ENCODE measurements at places on chromosomes 11 and 22. TPM values are rescaled to one million over a fixed set of nuclear protein-coding genes. Genes with fewer than 3 reads are reported as not detected.

TTC28 gene
- 14.9 TPM for total RNA-seq

GAS2 gene
- 0.87 TPM for total RNA-seq

SLC22A8 gene
- total RNA-seq = not detected

SCGB1D2 gene
- not detected for total RNA-seq

SCO2 gene
- 1.3 TPM for total RNA-seq

HSPB2 gene
- total RNA-seq = not detected

PAAF1 gene
- total RNA-seq = 2.2 TPM

MCHR1 gene
- not detected for total RNA-seq

ROM1 gene
- 2.4 TPM for total RNA-seq

CALCA gene
- total RNA-seq = not detected

RIBC2 gene
- 0.22 TPM for total RNA-seq

MS4A4E gene
- not detected for total RNA-seq

CDC45 gene
- 12.2 TPM for total RNA-seq

MMP12 gene
- not detected for total RNA-seq

OR51B2 gene
- not detected for total RNA-seq

TRIM51 gene
- not detected for total RNA-seq

SLC22A25 gene
- not detected for total RNA-seq

OR51M1 gene
- not detected for total RNA-seq

SLC7A4 gene
- total RNA-seq = not detected

OR52I1 gene
- total RNA-seq = not detected

F2 gene
- not detected for total RNA-seq

CD3G gene
- not detected for total RNA-seq

APOL5 gene
- not detected for total RNA-seq

APOBEC3F gene
- total RNA-seq = 4.4 TPM

DDIAS gene
- 1.8 TPM for total RNA-seq

MMP10 gene
- 45.8 TPM for total RNA-seq

OR5B21 gene
- not detected for total RNA-seq

CASTOR1 gene
- total RNA-seq = 6.5 TPM

SYT9 gene
- total RNA-seq = 0.20 TPM

ZC3H7B gene
- total RNA-seq = 53.6 TPM

MACROD1 gene
- total RNA-seq = 21.6 TPM

WT1 gene
- total RNA-seq = under 0.01 TPM

OR4C46 gene
- not detected for total RNA-seq

CHRNA10 gene
- 0.60 TPM for total RNA-seq

POU2AF3 gene
- not detected for total RNA-seq

BLID gene
- 0.22 TPM for total RNA-seq

TCIRG1 gene
- total RNA-seq = 41.8 TPM

DEFB131B gene
- not detected for total RNA-seq
